SJSA1 (cell line): ENCODE measurements at places on chromosomes 4 and X. TPM values are rescaled to one million over a fixed set of nuclear protein-coding genes. Genes with fewer than 3 reads are reported as not detected.
A peak's percentile ranks its signal among the peaks of the same experiment; 100 is the strongest.

- H3K4me3 ChIP-seq = no peak overlapping the region
- H3K4me1 ChIP-seq = peaks cover 22% of the 10 kb centered on the region
- DNase-seq = peak; percentile 53
- no peaks in the 10 kb centered on the region for H3K36me3 ChIP-seq
- no peak overlapping the region for H3K27ac ChIP-seq
- H3K27me3 ChIP-seq = no peaks in the 10 kb centered on the region
Measured at GRCh38 chr4:150010525-150011126, 67.6 kb upstream of the DCLK2 start.

- no peak overlapping the region for H3K27ac ChIP-seq
- H3K4me1 ChIP-seq = no peaks in the 10 kb centered on the region; the same call in 1 of the 2 replicates
- DNase-seq = no peak
- no peak overlapping the region for H3K4me3 ChIP-seq
- no peaks in the 10 kb centered on the region for H3K36me3 ChIP-seq
- no peaks in the 10 kb centered on the region for H3K27me3 ChIP-seq
Measured at GRCh38 chr4:120725639-120726580, 196.6 kb downstream of the PRDM5 start.

DNA sequence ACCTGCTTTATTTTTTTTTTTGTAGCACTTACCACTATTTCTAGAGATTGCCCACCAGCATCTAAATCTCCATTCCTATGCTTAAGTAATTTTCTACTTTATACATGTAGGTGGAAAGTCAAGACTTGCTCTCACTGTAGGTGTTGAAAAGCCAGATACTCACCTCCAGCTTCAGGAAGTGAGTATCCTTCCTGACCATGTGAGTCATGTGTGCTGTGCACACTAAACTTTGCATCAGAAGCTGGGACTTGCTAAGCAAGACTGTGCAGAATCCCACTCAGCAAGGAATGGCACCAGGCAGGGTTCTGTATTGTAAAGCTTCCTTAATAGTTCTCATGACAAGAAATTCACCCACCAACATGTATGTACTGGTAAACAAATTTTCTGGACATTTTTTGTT is 151.8 kb downstream of the POU4F2 start:
- no peak overlapping the region for H3K4me3 ChIP-seq
- no peaks in the 10 kb centered on the region for H3K36me3 ChIP-seq
- H3K4me1 ChIP-seq = no peaks in the 10 kb centered on the region

DNA sequence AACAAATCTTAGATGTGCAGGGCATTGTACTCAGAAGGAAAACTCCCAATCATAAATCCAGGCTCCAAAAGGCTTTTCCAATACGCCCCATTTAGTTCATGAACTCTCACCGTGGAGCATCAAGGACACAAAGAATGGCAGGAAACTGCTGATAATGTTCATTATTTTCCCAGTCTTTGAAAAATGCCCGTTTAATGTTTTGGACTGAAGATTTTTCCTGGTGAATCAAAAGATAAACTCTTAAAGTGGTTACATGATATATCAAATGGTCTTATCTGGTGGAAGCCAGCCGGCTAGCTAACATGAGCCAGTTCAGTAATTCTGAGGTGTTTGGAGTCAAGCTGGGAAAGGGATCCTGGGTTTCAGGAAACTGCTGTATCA is 62.1 kb upstream of the AP1S2 start:
- H3K4me1 ChIP-seq = no peaks in the 10 kb centered on the region
- no peak overlapping the region for H3K27ac ChIP-seq
- DNase-seq = no peak

DNA sequence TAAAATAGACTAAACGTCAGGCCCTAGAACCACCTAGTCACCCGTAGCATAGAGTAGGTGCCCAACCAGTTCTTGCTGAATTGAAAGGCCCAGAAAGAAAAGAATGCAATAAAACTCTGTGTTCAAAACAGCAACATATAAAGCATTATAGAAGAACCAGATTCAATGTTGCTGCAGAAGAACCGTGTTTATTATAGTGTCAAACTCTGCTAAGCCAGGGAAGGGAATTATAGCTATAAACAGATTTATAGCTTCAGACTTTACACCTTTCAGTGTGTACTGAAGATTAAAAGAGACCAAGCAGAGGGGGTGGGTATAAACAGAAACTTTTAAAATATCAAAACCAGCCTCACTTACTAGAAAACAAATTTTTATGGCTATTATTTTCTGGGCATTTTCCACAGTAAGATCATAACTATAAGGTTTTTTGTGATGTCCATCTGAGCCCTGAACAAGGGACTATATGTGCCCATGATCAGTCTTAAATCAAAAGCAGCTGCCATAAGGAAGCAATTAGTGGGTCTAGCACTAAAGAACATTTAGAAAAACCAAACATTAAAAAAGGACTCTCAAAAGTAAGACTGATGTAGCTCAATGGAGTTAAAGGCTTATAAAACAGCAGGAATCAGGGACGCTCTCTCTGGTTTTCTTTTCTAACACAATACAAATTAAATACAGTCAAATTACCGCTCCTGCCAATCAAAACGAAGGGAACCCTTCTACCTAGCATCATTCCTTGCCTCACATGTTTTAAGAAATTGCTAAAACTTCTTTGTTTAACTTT is 219.7 kb upstream of the ETNPPL start:
- H3K27ac ChIP-seq = no peak overlapping the region
- 0 out of 2 replicates have a peak, but pooled peaks cover under 1% of the 10 kb centered on the region for H3K4me1 ChIP-seq
- no peak for DNase-seq
- no peak overlapping the region for H3K4me3 ChIP-seq
- no peaks in the 10 kb centered on the region for H3K27me3 ChIP-seq

GRCh38 chr4:126766241-126766640 is 866.5 kb upstream of the INTU start:
- DNase-seq = no peak
- H3K4me1 ChIP-seq = no peaks in the 10 kb centered on the region
- no peak overlapping the region for H3K27ac ChIP-seq
- no peaks in the 10 kb centered on the region; the same call in 1 of the 2 replicates for H3K27me3 ChIP-seq

The ASB11 gene
- not detected in 2 replicates for total RNA-seq

The SLC10A4 gene
- total RNA-seq = not detected in 2 replicates

DNA sequence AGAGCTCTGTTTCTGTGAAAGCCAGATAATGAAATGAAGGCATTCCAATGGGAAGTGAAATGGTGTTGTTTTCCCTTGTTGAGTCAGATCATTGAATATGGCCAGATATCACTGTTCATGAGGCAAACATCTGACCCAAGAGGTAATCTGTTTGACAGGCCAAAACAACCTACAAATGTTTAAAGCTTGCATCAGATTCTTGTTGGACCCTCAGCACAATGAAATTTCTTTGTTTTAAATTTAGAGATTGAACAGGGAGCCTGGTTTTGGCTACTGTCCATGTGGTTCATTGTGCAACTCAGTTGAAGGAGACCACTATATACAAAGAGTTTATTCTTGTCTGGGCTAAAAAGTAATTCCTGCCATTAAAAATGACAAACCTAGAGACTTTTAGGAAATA is 159.1 kb downstream of the AFF2 start:
- H3K27ac ChIP-seq = no peak overlapping the region
- H3K4me1 ChIP-seq = no peaks in the 10 kb centered on the region
- H3K4me3 ChIP-seq = no peak overlapping the region
- DNase-seq = no peak
- H3K36me3 ChIP-seq = no peaks in the 10 kb centered on the region

The TIGD2 gene
- 25.9 and 33.4 TPM in 2 replicates for total RNA-seq

DNA sequence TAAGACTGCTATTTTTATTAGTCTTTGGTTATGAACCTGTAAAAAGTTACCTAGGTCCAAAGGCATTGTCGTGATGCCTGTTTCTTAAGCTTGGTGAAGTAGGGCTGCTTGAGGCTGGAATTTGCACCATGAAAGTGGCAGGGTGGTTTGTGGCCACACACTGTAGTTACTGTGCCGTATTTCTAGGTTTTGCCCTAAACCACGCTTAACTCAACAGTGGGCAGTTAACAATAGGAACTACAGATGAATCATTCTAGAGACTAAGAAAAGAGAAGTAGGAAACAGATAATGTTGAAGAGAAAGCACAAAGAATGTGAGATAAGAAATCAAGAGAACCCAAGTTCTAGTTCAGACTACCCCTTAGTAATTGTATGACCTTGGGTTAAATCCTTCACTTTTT is 11.5 kb downstream of the ETNPPL start:
- 0 out of 2 replicates have a peak, but pooled peaks cover 3% of the 10 kb centered on the region for H3K4me1 ChIP-seq
- H3K36me3 ChIP-seq = no peaks in the 10 kb centered on the region
- H3K27me3 ChIP-seq = no peaks in the 10 kb centered on the region; the same call in 1 of the 2 replicates
- no peak overlapping the region for H3K27ac ChIP-seq
- H3K4me3 ChIP-seq = no peak overlapping the region

The PPP2R2C gene
- total RNA-seq = not detected in 2 replicates

- H3K27ac ChIP-seq = no peak overlapping the region
- no peaks in the 10 kb centered on the region for H3K27me3 ChIP-seq
- DNase-seq = no peak
- no peak overlapping the region for H3K4me3 ChIP-seq
- H3K36me3 ChIP-seq = no peaks in the 10 kb centered on the region
Measured at GRCh38 chr4:166182145-166182544, 309.1 kb downstream of the TLL1 start.

The HTN1 gene
- total RNA-seq = not detected in 2 replicates
